ENCODE measurements at places on chromosomes 6 and 20. TPM values are rescaled to one million over a fixed set of nuclear protein-coding genes. Genes with fewer than 3 reads are reported as not detected.

Gene GNAS-AS1
- total RNA-seq, result not detected

DNA sequence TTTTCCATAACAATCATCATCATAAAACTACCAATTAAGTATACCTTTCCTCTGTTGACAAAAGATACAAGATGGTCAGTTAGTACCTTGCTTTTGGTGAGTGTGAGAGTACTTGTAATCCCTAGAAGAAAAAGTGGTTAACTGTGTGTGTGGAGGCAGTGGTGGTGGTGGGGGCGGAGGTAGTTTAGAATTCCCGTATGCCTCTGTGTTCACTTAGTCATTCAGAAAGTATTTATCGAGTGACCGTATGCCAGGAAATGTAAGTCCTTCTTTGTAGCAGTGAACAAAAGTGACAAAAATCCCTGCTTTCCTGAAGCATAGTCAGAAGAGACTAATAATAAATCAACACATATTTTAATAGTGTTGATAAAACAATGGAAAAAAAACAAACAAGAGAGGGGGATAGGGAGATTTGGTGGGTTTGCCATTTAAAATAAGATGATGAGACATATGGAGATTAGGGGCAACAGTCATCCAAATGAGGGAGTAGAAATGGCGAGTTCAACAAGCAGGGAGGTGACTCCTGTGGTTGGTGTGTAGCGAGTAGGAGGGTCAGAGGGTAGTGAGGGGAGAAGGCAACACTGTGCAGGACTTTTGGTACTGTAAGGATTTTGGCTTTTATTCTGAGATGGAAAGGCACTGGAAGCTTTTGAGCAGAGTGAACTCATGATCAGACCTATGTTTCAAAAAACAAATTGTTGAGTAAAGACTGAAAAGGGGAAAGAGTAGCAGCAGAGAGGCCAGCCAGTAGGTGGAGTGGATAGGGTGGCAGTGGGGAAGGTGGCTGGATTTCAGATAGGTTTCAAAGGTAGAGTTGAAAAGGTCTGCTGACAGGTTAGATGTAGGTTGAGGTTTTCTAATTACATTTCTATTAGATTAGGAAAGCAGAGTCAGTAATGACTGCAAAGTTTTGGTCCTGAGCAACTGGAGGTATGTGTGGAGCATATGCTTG is 40.3 kb upstream of the SIM1 start:
- DNase-seq, result no peak

- DNase-seq, result no peak
Observed at GRCh38 chr6:29954272-29954671, 11.9 kb downstream of the HLA-A start.

DNA sequence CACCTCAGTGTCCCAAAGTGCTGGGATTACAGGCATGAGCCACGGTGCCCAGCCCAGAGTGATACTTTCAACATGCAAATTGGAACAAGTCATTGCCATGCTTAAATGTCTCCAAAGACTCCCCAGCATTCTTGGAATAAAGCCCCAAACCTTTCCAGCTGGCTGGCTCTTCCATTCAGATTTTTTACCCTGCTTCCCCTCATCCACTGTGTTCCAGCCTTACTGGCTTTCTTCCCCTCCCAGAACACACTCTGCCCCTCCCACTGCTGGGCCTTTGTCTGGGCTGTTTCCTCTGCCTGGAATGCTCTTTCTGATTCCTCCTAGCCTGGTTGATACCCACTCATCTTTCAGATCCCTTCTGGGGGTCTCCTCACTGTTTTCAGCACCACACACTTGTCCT is 40.1 kb upstream of the NNAT start:
- DNase-seq, result no peak
